Amniotic stem cell (primary cell): ENCODE measurements at places on chromosomes 1 and 21.

DNA sequence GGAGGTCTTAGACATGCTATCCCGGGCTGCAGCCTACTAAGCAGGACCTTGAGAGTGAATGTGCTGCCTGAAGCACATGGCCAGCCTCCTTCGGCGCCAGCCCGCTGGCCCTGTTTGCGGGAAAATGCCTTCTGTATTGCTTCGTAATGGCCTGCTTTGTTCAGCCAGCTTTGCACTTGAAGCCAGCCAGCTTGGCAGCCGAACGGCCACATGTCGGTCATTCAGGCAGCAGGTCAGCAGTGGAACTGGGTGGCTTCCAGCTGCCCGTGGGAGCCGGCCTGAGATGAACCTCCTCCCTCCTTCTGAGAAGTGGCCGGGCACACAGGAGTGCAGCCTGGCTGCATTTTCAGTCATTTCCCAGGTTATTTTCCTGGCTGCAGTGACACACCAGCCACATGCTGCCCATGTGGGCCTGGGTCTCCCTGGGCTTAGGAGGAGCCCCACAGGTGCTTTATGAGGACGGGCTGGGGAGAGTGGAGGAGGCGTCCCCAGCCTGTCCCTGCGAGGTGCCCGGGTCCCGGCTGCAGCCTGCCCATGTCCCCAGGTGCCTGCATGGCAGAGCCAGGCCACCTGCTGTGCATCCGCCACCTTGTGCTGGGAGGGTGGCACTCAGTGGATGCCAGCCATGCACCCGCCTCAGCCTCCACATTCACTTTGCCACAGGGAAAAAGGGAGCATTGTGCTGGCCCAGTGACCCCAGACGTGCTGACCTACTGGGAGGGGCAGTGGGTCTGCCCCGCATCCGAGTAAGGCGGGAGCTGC, 103.5 kb downstream of the SIK1 start:
- DNase-seq = no peak

DNA sequence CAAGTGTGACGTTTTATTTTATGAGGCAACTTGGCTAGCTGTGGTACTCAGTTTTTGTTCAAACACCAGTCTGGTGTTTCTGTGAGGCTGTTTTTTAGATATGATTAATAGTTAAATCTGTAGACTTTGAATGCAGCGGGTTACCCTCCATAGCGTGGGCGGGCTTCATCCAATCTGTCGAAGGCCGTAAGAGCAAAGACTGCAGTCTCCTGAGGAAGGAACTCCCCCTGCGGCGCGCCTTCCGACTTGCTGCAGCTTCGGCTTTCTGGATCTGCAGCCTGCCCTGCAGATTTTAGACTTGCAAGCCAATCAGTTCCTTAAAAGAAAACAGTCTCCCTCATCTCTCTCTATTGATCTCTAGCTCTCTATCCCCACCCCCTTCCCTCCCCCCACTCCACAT, 4.2 kb upstream of the ZNF496 start:
- no peak for DNase-seq

GRCh38 chr1:50940291-50940690, 19.8 kb downstream of the FAF1 start:
- DNase-seq = no peak

GRCh38 chr1:39370602-39371001, 120.8 kb upstream of the BMP8A start:
- DNase-seq = no peak

- DNase-seq = no peak
Observed at GRCh38 chr1:116256875-116257274, 116.2 kb upstream of the ATP1A1 start.

GRCh38 chr1:42260376-42261070, 74.5 kb downstream of the FOXJ3 start:
- DNase-seq = no peak

DNA sequence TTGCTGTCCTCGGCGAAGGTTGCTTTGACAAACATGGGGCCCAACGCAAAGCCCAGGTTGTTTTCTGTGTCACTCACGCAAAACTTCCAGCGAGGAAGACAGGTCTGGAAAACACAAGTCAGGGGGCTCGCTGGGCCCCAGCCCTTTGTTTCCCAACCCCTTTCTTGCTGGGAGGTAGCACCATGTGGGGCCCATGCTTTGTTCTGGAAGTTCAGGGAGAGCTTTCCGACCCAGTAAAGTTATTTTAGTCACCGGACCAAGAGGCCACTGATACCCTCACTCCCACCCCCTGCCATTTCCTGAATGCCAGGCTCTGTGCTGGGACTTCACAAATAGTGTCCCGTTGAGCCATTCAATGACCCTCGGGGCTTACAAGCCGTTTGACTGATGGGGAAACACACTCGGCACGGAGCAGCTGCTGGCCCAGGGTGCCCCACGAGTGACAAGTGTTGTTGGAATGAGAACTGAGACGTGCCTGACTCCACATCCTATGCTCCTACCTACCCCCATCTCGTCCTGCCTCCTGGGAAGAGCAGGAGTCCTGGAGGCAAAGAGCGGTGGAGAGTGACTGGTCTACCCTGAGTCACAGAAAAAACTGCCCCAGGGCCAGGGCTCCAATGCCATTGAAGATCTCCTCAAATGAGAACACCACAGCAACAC, 52.0 kb downstream of the ECE1 start:
- peak; percentile 89 for DNase-seq

GRCh38 chr1:85229574-85230097, 28.8 kb upstream of the SYDE2 start:
- DNase-seq = no peak

GRCh38 chr1:75786901-75787493, 941 bp downstream of the RABGGTB start:
- DNase-seq = no peak

- no peak for DNase-seq
Observed at GRCh38 chr21:41916888-41917433, 36.9 kb downstream of the C2CD2 start.
